ENCODE measurements at places on chromosomes 7 and 10. TPM values are rescaled to one million over a fixed set of nuclear protein-coding genes. Genes with fewer than 3 reads are reported as not detected.

Gene MPP7
- 8.6 TPM for polyA plus RNA-seq

Gene MYL10
- 0.36 TPM for polyA plus RNA-seq

- no peak for DNase-seq
Measured at GRCh38 chr10:74163319-74164068, 12.5 kb downstream of the ADK start.

Gene GIMAP1
- 3.0 TPM for polyA plus RNA-seq

Gene STAG3
- 10.4 TPM for polyA plus RNA-seq

DNA sequence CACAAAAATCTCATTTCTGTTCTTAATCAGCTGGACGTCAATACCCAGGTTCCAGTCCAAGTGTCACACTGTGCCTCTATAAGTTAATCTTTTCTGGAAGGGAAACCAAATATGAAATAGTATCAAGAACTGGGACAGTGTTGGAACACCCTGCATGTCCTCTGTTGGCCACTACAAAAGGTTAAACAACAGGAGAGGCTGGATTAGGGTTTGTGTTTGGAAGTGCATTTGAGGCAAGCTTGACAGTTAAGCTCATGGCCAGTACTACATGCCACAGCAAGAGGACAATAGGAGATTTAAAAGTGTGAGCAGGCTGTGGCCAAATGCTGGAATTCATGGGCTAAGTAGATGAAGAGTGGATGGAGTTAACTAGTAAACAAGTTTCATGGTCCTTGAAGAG is 751.5 kb downstream of the AUTS2 start:
- DNase-seq = no peak

DNA sequence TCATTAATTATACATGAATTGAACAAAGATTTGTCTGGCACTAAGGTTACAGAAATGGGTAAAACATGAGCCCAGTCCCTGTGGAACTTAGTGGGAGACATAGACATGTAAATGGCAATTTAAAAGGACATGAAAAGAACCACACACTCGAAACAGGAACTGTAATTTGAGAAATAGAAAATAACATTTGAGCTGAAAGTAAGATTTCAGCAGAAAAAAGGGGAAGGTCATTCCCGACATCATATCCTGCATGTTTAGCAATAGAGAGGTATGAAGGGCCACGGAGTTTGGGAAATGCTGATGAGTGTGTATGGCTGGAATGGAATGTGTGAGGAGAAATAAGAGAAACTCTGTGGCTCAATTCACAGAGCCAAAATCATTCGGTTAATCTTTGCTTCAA is 175.4 kb upstream of the AHR start:
- no peak for DNase-seq

DNA sequence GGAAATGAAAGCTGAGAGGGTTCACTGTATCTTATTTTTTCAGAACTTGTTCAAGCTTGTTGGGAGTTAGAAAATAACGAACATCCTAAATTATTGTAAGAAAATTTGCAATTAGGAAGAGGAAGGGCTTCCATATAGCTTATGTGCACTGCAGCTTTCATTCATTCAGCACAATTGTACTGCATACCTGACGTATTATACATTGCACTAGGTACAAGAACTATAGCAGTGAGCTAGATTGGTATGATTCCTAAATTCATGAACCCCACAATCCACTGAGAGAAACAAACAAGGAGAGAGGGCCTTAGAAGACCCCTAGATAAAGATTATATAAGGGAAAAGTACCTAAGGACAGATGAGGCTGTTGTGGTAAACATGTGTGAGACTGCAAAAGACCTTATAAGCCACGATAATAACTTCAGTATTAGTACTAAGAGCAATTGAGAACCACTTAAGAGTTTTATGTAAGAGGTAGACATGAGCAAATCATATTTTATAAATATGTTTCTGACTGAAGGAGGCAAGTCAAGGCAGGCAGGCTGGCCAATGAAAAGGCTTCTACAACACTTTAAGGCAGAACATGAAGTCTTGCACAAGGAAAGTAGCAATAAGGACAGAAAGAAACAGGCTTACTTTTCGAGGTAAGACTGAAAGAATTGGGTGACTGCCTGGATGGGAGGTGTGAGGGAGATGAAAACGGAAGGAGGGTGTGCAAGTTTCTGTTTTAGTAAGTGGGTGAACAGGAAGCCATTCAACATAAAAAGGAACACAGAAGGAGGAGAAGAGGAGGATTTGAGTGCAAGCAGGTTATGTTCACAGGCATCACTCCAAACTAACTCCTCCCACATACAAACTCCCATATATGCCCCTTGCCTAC is 77.9 kb upstream of the LRRN3 start:
- DNase-seq = no peak

Gene PITX3
- polyA plus RNA-seq = 1.1 TPM

GRCh38 chr10:112131346-112131745 is 52.2 kb downstream of the GPAM start:
- peak; percentile 29 for DNase-seq

- no peak for DNase-seq
Measured at GRCh38 chr7:47322731-47323130, 259.2 kb downstream of the TNS3 start.

DNA sequence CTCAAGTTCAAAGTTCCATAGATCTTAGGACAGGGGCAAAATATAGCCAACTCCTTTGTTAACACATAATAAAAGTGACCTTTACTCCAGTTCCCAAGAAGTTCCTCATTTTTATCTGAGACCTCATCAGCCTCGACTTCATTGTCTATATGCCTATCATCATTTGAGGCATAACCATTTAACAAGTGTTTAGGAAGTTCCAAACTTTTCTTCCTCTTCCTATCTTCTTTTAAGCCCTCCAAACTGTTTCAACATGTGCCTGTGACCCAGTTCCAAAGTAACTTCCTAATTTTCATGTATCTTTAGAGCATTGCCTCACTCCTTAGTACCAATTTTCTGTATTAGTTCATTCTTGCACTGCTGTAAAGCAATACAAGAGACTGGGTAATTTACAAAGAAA is 569.1 kb downstream of the ANKRD7 start:
- no peak for DNase-seq

Gene LIPN
- not detected for polyA plus RNA-seq

GRCh38 chr7:15821484-15822427 is 135.3 kb upstream of the MEOX2 start:
- DNase-seq = no peak

GRCh38 chr7:361680-362401 is 71.9 kb downstream of the FOXL3 start:
- DNase-seq = no peak

DNA sequence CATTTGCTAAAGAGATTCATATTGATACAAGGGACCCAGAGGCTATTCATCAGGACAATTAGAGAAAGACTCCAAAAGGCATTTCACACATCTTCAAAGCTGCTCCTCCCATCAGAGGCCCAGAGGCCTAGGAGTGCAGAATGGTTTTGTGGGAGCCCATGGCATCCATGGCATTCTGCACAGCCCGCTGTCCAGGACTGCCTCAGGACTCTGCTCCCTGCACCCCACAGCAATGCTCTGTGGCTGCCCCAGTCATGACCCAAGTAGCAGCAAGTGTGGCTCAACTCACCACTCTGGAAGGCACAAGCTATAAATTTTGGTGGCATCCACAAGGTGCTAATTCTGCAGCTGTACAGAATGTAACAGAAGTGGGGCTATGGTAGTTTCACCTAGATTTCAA is 38.5 kb downstream of the ZNF438 start:
- DNase-seq = no peak

- no peak for DNase-seq
Measured at GRCh38 chr7:115494529-115495147, 535.9 kb downstream of the TFEC start.
